ENCODE measurements at places on chromosomes 16 and 17. TPM values are rescaled to one million over a fixed set of nuclear protein-coding genes. Genes with fewer than 3 reads are reported as not detected.

GRCh38 chr16:23279721-23280153 is 22.4 kb upstream of the SCNN1B start:
- H3K36me3 ChIP-seq: no peaks in the 10 kb centered on the region
- no peaks in the 10 kb centered on the region for H3K27me3 ChIP-seq
- H3K4me1 ChIP-seq: peaks cover 10% of the 10 kb centered on the region
- DNase-seq: peak; percentile 40

DNA sequence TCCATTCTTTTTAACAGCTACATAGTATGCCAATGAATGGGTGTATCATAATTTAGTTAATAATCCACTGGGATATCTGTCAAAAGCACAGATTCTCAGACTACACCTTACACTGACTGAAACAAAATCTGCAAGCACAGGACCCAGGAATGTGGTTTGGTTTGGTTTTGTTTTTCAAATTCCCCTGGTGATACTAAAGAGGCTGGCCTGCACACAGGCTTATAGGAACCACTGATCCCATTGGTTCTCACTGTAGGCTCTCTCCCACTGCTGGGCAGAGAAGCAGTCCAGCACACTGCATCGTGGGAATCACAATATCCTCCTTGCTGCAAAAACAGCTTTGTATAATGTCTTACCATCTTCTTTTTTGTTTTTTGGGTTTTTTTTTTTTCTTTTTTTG is 67.1 kb downstream of the TEX14 start:
- no peaks in the 10 kb centered on the region for H3K4me1 ChIP-seq
- H3K27me3 ChIP-seq: no peaks in the 10 kb centered on the region
- H3K4me3 ChIP-seq: no peak overlapping the region

GRCh38 chr16:7755347-7755882 is 422.8 kb downstream of the RBFOX1 start:
- H3K27me3 ChIP-seq: no peaks in the 10 kb centered on the region
- no peaks in the 10 kb centered on the region for H3K4me1 ChIP-seq
- no peak for DNase-seq
- H3K27ac ChIP-seq: no peak overlapping the region

- H3K36me3 ChIP-seq: no peaks in the 10 kb centered on the region
- H3K27ac ChIP-seq: no peak overlapping the region
- peak; percentile 61 for DNase-seq
- no peaks in the 10 kb centered on the region for H3K4me1 ChIP-seq
Measured at GRCh38 chr17:5249615-5250014, 15.0 kb upstream of the SCIMP start.

GRCh38 chr16:50833929-50834328 is 92.0 kb downstream of the CYLD start:
- peaks cover 11% of the 10 kb centered on the region for H3K4me1 ChIP-seq
- DNase-seq: no peak
- no peaks in the 10 kb centered on the region for H3K27me3 ChIP-seq
- H3K36me3 ChIP-seq: no peaks in the 10 kb centered on the region
- no peak overlapping the region for H3K27ac ChIP-seq

GRCh38 chr16:83652943-83653342 is 154.8 kb upstream of the HSBP1 start:
- H3K27ac ChIP-seq: no peak overlapping the region
- H3K4me3 ChIP-seq: no peak overlapping the region
- H3K27me3 ChIP-seq: no peaks in the 10 kb centered on the region
- H3K36me3 ChIP-seq: no peaks in the 10 kb centered on the region
- peaks cover 11% of the 10 kb centered on the region for H3K4me1 ChIP-seq
- DNase-seq: no peak

GRCh38 chr16:87778476-87778829 is 12.7 kb upstream of the KLHDC4 start:
- no peaks in the 10 kb centered on the region for H3K27me3 ChIP-seq
- H3K4me1 ChIP-seq: peaks cover 28% of the 10 kb centered on the region
- no peak overlapping the region for H3K4me3 ChIP-seq
- H3K27ac ChIP-seq: no peak overlapping the region
- no peak for DNase-seq

- peaks cover 12% of the 10 kb centered on the region for H3K36me3 ChIP-seq
- H3K4me1 ChIP-seq: peaks cover 3% of the 10 kb centered on the region
- DNase-seq: no peak
Measured at GRCh38 chr16:17105239-17105797, 365.4 kb downstream of the XYLT1 start.

- H3K4me3 ChIP-seq: no peak overlapping the region
- no peaks in the 10 kb centered on the region for H3K27me3 ChIP-seq
- peaks cover 35% of the 10 kb centered on the region for H3K36me3 ChIP-seq
- H3K4me1 ChIP-seq: no peaks in the 10 kb centered on the region
- DNase-seq: no peak
Measured at GRCh38 chr17:16052486-16052885, 52.9 kb downstream of the TTC19 start.

GRCh38 chr16:31377210-31377903 is 15.8 kb upstream of the ITGAD start:
- H3K4me3 ChIP-seq: no peak overlapping the region
- H3K27me3 ChIP-seq: no peaks in the 10 kb centered on the region
- no peaks in the 10 kb centered on the region for H3K36me3 ChIP-seq
- no peak overlapping the region for H3K27ac ChIP-seq
- no peak for DNase-seq

- no peak for DNase-seq
- H3K27ac ChIP-seq: no peak overlapping the region
- H3K4me1 ChIP-seq: peaks cover 4% of the 10 kb centered on the region
- no peaks in the 10 kb centered on the region for H3K36me3 ChIP-seq
- H3K4me3 ChIP-seq: no peak overlapping the region
Measured at GRCh38 chr17:40529991-40530390, 28.6 kb upstream of the TNS4 start.

DNA sequence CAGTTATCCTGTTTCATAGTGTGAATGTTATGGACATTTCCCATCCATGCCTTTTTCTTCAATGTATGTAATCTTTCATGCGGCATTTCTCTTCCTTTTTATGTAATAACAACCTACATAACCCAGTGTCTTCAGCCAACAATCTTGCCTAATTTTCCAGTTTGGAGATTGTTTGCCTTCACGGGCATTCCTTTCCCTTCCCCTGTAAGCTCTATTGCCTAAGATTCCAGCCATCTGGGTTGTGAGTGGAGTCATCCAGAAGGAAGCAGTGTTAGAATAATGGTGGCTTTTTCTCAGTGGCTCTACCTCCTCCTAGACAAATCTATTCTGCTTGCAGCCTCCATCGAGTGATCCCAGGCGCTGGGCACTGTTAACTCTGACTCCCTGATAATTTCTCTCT is 22.3 kb downstream of the SYCE1L start:
- no peak for DNase-seq
- no peak overlapping the region for H3K4me3 ChIP-seq
- H3K27me3 ChIP-seq: no peaks in the 10 kb centered on the region

DNA sequence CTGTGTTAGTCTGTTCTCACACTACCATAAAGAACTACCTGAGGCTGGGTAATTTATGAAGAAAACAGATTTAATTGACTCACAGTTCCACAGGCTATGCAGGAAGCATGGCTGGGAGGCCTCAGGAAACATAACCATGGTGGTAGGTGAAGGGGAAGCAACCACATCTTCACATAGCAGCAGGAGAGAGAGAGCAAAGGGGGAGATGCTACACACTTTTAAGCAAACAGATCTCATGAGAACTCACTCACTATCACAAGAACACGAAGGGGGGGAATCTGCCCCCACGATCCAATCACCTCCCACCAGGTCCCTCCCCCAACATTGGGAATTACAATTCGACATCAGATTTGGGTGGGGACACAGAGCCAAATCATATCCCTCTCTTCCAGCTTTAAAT is 31.8 kb upstream of the NXPH3 start:
- peaks cover 2% of the 10 kb centered on the region for H3K27me3 ChIP-seq
- peaks cover 24% of the 10 kb centered on the region for H3K4me1 ChIP-seq
- DNase-seq: no peak
- no peak overlapping the region for H3K4me3 ChIP-seq
- H3K27ac ChIP-seq: no peak overlapping the region
- H3K36me3 ChIP-seq: no peaks in the 10 kb centered on the region

GRCh38 chr16:49307176-49307575 is 25.5 kb upstream of the CBLN1 start:
- H3K36me3 ChIP-seq: no peaks in the 10 kb centered on the region
- H3K4me1 ChIP-seq: no peaks in the 10 kb centered on the region
- H3K4me3 ChIP-seq: no peak overlapping the region
- no peaks in the 10 kb centered on the region for H3K27me3 ChIP-seq

DNA sequence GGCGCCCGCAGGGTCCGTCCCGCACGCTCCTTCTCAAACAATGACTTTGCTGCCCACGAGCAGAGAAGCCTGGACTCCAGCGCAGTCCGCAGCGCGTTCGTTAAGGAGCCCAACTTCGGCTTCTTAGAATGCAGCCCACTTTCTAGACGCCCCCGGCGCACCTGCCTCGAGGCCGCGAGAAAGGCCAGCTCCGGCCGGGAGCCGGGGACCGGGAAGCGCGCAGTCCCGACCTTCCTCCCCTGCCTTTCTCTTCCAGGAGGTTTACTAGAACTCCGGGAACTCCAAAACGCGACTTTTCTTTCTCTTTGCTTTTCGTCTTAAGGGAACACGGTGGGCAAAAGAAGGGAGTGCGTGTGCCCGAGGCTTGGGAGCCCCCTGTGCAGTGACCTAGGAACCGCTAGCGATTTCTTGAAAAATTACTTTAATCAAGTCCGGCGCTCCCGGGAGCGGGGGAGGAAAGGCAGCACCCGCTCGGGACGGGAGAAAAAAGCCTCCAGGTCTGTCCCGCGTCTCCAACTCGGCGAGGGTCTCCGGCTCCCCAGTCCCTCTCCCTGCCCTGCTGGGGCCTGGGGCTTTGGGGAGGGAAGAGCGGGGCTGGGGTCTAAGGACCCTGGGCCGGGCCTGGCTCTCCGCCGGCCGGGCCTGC is 2.6 kb downstream of the HNF1B start:
- peak overlapping the region; percentile 9 for H3K4me3 ChIP-seq
- H3K4me1 ChIP-seq: peaks cover 29% of the 10 kb centered on the region
- H3K27ac ChIP-seq: no peak overlapping the region
- peaks cover 93% of the 10 kb centered on the region for H3K27me3 ChIP-seq

DNA sequence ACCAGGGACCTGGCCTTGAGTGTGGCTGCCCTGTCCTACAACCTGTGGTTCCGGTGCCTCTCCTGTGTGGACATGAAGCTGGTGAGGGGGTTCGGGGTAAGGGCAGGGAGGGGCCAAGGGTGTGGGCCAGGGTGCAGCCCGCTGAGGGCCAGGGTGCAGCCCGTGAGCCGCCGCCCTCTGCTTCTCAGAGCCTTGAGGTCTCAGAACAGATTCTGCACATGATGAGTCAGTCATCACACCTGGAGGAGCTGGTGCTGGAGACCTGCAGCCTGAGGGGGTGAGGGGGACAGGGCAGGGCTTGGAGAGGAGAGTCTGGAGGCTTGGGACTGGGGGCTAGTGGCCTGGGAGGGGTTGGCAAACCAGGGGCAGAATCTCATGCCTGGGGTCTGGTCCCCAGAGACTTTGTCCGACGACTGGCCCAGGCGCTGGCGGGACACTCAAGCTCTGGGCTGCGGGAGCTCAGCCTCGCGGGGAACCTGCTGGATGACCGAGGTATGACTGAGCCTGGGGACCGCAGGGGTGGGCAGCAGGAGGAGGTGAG is 2.2 kb downstream of the CARMIL2 start:
- H3K4me1 ChIP-seq: peaks cover 33% of the 10 kb centered on the region
- H3K36me3 ChIP-seq: no peaks in the 10 kb centered on the region
- DNase-seq: no peak
- no peak overlapping the region for H3K27ac ChIP-seq
- no peak overlapping the region for H3K4me3 ChIP-seq

DNA sequence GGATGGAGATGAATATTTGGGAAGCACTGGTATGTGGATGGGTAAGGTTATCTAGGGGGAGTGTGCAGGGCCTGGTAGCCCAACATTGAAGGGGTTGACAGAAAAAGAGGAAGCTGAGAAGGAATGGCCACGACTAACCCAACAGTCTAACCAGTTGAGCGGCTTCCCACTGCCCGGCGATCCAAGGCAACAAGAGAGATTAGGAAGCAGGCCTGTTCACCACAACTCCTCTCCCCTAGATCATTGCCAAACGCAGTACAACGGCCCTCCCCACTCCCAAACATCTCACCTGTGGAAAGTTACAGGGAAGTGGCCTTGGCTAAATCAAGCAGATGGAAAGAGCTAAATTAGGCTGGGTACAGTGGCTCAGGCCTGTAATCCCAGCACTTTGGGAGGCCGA is 11.2 kb upstream of the RANGRF start:
- DNase-seq: no peak
- no peak overlapping the region for H3K27ac ChIP-seq
- H3K4me3 ChIP-seq: no peak overlapping the region
- H3K36me3 ChIP-seq: no peaks in the 10 kb centered on the region
- H3K4me1 ChIP-seq: no peaks in the 10 kb centered on the region
- H3K27me3 ChIP-seq: no peaks in the 10 kb centered on the region

DNA sequence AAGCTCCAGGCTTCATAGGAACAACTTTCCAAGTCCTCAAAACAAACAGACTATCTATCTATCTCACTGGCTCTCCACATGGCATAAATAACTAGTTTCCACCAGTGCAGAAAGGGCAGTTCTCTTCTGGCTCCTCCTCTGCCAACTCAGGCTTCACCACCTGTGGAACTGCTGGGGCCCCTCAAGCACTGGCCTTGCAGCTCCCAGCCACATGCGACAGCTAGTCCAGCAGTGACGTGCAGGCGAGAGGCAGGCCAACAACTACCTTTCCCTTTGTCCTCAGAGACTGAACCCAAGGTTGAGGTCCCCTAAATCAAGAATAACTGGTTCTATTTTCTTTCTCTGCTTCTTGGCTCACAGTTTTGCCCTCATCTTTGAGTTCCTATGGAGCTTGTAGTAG is 137.6 kb downstream of the AATF start:
- DNase-seq: no peak
- H3K27ac ChIP-seq: no peak overlapping the region
- H3K4me3 ChIP-seq: no peak overlapping the region
- H3K36me3 ChIP-seq: peaks cover 21% of the 10 kb centered on the region
- no peaks in the 10 kb centered on the region for H3K27me3 ChIP-seq

- H3K4me3 ChIP-seq: no peak overlapping the region
- no peak overlapping the region for H3K27ac ChIP-seq
- H3K4me1 ChIP-seq: peaks cover 12% of the 10 kb centered on the region
- peaks cover 59% of the 10 kb centered on the region for H3K36me3 ChIP-seq
- H3K27me3 ChIP-seq: no peaks in the 10 kb centered on the region
Measured at GRCh38 chr16:4806280-4806679, 3.8 kb upstream of the ROGDI start.

The FMNL1 gene
- polyA plus RNA-seq: 21.4 TPM

The ZPBP2 gene
- polyA plus RNA-seq: not detected

The CCL22 gene
- not detected for polyA plus RNA-seq

The STAC2 gene
- polyA plus RNA-seq: 17.1 TPM

The IL17C gene
- not detected for polyA plus RNA-seq

The CD68 gene
- 52.1 TPM for polyA plus RNA-seq

The MILR1 gene
- 7.7 TPM for polyA plus RNA-seq

The SMIM5 gene
- 2.1 TPM for polyA plus RNA-seq

The EPX gene
- polyA plus RNA-seq: 0.75 TPM
